CD4-positive, alpha-beta T cell (primary cell): ENCODE measurements at places on chromosomes 3 and 15.
A peak's percentile ranks its signal among the peaks of the same experiment; 100 is the strongest.

- DNase-seq, result peak; percentile 95
Observed at GRCh38 chr3:157159762-157160657, at the start of gene CCNL1. TSS of gene CCNL1 (minus strand) at chr3:157160147. CDS start at chr3:157160094, 53 bp downstream.

DNA sequence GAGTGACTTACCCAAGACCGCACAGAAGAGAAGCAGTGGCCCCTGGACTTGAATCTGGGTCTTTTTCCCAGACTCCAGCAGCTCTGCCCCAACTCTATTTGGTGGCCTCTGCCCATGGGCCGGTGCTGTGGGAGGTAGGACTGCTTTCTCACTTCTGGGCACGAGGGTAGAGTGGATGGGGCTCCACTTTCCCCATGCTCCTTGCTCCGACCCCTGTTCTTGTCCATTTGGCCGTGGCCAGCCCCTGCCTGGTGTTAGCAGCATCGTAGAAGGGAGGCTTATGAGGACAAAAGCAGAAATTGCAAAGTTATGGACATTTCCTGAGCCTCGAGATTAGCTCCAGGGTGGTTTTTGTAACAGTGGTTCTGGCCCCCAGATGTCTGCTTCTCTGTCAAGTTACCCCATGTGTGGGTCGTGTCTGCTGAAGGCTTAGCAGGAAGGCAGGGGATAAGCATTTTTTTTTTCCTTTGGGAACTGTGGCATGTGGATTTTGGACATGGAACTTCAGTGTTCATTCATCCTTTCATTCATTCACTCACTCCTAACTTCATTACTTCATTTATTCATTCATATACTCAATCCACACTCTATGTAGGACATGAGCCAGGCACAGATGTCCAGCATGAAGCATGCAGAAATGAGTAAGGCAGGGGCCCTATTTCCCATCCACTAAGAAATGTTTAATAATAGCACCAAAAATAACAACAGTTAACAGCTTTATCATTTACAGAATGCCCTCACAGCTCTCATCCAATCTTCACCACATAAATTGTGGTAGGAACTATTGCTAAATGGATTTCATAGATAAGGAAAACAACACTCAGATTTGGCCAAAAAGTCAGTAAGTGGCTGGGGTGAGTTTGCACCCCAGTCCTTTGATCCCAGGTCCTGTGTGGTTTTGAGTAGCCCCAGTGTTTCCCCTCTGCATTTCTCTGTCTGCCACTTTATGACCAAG lies 180.5 kb downstream of the OPA1 start:
- DNase-seq, result no peak

DNA sequence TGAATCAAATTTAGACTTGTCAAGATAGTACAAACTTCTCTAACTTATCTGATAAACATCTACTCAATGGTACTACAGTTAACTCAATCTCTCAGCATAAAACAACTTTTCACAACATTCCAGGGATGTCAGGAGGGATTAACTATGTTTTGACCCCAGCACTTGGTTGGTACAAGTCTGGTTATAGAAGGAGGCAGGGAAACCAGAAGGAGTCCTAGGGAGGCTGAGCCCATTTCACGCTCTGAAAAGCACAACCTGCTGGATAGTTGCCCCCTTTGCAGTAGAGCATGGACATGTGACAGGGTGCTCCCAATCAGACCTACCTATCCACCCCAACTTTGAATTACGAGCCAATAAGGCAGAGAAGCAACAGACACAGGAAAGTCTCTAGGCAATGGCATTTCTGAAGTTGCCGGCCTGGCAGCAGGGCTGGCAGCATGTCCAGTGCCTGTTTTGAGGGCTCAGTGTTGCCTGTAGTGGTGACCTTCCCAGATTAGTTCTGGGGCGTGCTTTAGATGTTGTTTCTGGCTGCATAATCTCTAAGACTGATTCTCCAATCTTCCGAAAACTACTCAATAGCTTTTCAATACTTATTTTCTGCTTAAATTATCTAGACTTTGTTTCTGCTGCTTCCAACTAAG lies 8.2 kb downstream of the ANKUB1 start:
- DNase-seq, result no peak

GRCh38 chr3:27907929-27908328 lies 185.8 kb upstream of the EOMES start:
- DNase-seq, result no peak

DNA sequence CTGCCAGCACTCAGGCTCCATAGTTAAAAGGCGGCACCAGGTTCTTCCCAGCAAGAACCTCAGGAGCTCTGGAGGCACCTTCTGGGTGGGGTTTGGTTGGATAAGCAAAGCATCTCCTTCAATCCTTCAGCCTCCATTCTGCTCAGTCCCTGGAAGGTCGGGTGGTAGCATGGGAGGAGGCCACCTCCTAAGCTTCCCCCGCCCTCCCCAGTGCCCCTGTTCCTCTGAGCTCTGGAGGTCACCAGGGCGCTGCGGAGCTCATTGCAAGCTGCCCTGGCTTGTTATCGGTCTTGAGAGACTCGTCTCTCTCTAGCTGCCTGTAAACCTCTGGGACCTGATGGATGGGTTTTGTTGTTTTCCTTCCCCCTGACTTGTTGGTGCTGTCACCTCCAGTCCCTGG lies 124.8 kb downstream of the RPLP1 start:
- DNase-seq, result no peak

DNA sequence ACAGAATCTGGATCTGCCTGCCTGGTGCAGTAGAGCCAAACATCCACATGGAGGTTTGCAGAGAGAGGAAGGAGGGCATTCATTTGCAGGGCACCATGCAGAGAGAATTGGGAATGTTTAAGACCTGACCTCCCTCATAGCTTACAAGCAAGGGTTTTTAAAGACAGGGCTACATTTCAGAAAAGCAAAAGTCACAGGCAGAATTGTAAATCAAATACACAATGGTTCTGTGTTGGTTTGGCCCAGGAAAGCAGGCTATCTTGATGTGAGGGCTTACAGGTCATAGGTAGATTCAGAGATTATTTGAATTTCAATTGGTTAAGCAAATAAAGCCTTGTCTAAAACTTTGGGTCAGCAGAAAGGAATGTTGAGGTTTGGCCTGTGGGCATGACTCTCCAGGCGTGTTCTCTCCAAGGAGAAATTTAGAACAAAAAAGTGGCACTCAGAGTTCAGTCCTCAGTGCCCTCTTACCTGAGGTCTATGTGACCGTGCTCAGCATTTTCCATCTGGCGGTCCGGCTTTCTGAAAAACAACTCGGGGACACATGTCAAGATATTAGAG lies 91.5 kb downstream of the CD47 start:
- no peak for DNase-seq

DNA sequence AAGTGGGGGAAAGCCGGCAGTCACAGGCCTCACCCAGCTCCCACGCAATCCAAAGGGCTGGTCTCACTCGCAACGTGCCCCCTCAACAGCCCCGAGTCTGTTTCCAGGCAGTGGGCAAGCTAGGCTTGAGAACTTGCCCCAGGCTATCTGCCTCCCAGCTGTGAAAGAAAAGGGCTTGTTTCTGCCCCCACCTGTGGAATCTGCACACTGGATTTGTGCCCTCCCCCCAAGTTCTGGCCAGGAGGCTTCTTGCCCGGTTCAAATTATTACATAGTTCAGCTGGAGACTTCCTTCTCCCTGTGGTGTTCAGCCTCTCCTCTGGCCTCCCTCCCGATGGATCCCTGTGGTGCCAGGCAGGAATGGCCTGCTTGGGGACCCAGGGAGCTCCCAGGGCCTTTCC lies 283.9 kb upstream of the LYSMD4 start:
- no peak for DNase-seq

DNA sequence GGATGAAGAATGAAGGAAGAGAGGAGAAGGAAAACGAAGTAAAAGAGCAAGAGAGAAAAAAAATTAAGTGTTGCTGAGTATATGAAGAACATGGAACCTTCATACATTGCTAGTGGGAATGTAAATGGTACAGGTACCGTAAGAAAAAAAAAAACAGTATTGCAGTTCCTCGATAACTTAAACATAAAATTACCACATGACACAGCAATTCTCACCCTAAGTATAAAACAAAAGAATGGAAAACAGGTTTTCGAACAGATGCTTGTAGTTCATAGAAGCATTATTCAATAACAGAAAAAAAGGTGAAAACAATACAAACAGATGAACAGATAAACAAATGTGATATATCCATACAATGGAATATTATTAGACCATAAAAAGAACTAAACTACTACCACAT lies 51.6 kb downstream of the SENP7 start:
- DNase-seq, result no peak

DNA sequence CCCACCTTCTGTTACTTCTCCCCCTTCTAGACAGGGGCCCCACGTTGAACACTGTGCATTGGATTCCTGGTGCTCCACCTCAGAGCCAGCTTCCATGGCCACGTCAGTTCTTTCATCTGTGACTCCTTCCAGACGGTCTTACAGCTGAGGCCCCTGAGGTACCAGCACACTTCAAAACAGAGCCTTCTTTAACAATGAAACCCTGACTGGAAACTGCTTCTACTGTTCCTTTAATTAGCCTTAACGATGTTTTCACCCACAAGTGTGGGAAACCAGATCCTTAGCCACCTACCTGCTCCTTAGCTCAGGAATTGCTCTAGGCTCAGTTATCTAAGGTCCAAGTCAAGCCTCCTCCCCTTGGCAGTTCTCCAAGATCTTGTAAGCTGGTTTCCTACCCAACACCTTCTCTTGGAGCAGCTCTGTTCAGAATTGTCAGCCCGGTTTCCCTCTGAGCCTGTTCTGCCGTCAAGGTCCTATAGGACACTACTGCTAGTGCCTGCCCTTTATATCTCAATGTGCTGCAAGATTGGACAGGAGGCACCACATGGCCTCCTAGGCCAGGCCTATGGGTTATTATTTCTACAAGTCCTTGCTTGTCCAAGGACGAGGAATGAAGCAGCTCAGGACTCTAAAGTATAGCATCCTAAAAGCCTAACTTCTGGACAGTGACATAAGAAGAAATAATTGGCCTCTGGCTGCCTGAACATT lies 80.7 kb downstream of the FMN1 start:
- no peak for DNase-seq

DNA sequence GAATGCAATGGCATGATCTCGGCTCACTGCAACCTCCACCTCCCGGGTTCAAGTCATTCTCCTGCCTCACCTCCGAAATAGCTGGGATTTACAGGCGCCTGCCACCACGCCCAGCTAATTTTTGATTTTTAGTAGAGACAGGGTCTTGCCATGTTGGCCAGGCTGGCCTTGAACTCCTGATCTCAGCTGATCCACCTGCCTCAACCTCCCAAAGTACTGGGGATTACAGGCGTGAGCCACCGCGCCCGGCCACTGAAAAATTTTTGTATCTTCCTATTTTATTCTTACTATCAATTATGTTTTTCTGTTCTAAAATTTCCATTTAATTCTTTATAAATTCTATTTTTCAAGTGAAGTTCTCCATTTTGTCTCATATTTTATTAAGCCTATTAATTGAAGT lies 730.4 kb downstream of the EDEM1 start:
- no peak for DNase-seq

- no peak for DNase-seq
Observed at GRCh38 chr3:183807209-183807728, 18.1 kb downstream of the MAP6D1 start.

DNA sequence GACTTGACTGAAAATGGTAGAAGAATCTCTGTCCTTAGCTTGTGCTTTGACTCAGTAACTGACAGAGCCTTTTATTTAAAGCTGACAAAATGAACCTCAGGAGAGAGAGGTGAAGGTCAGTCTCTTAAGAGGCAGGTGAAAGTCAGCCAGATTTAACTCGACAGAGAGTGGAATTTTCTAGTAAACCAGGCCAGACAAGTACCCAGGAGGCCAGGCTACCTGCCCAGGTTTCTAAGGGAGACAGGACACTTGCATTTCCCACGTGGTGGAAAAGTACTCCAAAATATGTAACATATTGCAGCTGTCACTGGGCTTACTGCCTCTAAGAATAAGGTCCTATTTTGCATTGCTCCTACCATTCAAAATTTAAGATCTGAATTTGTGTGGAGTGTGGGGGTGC lies 167.9 kb downstream of the FMN1 start:
- no peak for DNase-seq
